NCI-H1930 (cell line): ENCODE measurements at places on chromosomes 1 and 21.

GRCh38 chr21:22691658-22692057, 1693.4 kb downstream of the NCAM2 start:
- DNase-seq: no peak

DNA sequence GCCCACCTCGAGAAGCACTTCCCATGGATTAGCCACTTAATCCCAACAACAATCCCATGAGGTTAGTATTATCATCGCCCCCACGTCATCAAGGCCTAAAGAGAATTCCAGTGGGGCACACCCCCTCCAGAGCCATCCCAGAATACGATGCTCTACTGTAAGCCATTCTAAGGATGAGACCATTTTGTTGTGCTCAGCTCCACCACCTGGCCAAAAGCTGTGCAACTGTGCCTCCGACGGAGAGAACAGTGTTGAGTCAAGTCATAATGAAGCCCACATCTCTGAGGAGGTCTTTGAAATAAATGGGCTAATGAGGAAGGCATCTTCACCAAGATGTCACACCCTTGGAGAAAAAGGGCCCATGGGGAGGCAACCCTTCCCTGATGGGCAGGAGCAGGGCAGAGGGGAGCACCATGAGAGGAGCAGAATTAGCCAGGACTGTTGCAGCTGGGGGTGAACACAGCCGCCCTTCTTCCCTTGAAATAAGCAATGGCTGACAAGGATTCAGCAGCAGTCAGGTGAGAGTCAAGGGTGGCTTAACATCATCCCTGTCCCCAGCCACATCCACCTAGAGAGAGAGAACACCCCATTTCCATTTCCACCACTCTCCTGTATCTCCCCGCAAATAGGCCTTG, 14.6 kb downstream of the SYF2 start:
- DNase-seq: no peak

DNA sequence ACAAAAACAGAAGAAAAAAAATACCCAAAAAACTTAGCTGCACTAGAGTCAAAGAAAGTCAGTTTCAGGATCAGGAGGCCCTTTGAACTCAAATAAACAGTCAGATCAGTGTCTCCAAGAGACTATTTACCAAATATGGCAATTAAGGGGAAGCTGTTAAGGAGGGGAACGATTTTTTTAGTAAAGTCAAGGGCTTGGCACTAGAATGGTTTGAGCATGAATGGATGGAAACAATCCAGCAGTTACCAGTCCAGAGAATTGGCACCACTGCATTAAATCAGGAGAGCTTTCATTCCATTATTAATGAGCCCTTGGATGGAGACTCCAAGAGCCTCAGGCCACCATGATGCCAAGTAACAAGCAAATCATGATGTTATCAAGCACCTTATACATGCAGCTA, 7.2 kb downstream of the TRAPPC3 start:
- DNase-seq: no peak

DNA sequence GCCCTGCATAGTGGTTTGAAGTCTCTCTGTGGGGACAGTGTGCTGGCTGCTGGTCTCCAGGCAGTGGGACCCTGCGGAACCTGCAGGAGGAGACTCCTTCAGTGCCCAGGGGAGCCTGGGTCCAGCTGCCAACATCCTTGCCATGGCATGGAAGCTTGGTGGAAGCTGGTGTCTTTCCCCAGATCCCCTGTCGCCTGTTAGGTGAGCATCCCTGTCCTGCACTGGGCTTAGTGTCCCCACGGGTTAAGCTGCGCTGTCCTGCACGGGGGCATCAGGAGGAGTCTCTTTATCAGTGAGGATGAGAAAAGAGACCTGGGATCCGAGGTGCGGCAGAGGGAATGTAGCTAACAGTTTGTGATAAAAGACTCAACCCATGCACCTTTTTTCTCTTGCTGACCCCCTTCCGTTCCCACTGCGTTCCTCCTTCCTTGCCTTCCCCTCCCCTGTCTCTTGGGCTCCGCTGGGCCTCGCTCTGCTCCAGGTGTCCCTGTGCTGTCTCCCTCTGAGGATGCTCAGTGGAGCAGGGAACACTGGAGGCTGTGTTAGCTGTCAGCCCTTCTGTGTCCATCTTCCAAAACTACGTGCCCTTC, 59.3 kb downstream of the SLC37A1 start:
- no peak for DNase-seq

DNA sequence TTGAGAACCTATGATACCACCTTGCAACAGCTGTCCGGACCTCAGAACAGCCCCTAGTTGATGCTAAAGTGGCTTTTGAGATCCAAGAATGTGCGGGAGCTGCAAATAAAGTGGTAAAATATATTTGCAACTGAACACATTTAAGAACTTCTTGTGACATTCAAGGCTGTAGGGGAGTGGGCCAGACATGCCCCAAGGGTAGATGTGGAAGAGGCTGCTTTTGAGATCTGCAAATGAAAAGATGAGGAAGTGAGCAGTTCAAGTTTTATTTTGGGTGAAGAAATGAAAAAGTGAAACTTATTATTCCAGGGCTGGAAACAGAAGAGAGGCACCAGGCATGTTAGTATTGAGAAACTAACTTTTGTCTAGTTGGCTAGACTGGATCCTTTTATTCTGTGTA, 359.5 kb upstream of the PLXNA2 start:
- no peak for DNase-seq

DNA sequence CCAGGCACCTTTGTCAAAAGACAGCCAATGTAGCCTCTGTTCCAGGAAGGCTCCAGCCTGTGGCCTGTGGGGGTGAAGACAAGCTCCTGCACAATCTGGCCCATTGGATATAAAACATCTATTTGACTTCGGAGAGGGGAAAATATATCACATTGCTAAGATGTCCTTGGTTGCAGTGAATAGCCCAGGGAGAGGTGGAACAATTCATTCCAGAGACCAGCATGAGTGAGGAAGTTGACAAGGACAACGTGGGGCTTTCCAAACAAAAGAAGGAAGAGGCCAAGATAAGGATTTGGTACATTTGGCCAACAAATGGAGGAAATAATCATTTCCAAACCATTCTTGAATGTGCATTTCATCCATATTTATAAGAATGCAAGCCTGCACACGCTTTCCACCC, 187.0 kb downstream of the ETS2 start:
- no peak for DNase-seq

DNA sequence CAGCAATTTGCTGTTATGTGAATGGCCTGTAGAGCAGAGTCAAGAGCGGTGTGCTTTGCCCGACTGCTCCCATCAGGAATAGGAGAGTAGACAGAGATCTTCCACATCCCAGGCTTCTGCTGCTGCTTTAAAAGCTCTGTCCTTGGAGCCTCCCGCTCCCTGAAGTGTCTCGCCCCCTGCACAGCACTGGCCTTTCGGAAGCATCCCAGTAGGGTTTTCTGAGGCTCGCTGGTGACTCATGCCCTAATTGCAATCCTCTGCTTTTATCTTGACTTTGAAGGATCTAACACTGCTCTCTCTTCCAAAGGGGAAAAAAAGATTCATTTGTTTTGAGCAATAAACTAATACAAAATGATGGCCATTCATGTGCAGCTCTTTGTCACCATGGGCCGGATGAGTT, 13.3 kb upstream of the CD101 start:
- DNase-seq: no peak

GRCh38 chr1:245991266-245991665, 515.8 kb downstream of the SMYD3 start:
- DNase-seq: no peak

DNA sequence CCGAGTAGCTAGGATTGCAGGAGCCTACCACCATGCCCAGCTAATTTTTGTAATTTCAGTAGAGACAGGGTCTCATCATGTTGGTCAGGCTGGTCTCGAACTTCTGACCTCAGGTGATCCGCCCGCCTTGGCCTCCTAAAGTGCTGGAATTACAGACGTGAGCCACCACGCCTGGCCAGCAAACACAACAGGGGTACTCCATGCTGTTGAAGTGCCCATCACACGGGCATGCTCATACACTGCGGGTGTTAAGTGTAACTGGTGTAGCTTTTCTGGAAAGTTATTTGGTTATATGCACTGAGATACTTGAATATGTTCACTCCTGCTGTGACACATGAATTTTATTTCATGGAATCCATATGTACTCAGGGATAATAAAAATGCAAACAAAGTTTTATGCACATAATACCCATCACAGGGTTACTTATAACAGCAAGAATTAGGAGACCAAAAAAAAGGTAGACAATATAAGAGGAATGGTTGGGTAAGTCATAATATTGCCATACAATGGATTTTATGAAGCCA, 9.2 kb downstream of the SRSF4 start:
- DNase-seq: no peak
